Stimulated activated CD4-positive, alpha-beta T cell treated with anti-CD3 and anti-CD28 coated beads, Interleukin-1b, Interleukin-23, amount 100 ng/mL, for 1 hour (primary cell): ENCODE measurements at places on chromosomes 6 and 20.

- DNase-seq, result no peak
Measured at GRCh38 chr20:17916433-17916891, 52.1 kb downstream of the SNX5 start.

DNA sequence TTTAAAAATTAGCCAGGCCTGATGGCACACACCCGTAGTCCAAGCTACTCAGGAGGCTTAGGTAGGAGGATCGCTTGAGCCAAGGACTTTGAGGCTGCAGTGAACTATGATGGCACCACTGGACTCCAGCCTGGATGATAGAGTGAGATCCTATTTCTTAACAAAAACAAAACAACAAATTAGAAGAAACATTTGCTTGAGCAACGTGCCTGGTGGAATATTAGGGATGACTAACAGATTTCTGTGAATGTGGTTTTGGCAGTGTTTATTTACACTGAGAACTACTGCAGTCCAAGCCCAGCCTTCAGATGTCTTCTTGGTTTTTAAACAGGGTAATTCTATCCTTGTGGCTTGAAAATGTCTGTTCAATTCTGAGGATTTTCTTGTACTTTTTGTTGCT lies 9.2 kb downstream of the PPP1R3G start:
- no peak for DNase-seq

DNA sequence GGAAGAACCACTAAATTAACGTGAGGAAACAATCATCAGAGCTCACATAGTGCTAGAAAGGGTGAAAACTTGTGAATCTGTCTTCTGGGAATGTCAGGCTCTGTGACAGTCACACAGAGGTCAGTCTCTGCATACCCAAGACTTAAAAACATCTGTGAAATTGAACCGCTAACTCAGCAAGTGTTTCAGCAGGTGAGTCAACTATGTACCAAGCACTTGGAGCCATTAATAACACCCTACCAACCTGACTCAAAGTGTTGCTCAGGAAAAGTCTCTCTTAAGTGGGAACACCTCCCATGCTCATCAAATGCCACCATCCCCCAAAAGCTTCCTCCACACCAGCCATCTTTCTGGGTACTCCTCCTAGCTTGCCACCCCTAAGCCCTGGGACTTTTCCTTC lies 92.3 kb upstream of the CARMIL1 start:
- no peak for DNase-seq

DNA sequence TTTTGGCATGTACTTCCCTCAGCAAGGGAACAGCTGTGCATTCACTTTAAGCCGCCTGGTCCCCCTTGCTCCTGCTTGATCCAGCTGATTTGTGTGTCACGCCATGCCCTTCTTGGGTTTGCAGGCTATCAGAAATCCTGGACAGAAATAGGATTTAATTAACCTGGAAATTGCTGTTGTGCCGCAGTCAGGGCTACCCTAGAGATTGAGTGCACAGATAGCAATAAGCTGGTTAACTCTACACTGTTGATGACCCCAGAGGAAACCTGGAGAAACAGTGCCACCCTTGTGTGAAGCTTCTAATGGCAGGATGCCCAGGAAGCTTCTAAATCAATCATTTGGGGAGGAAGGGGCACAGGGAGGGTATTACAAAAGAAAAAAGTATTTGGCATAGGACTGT lies 199.0 kb downstream of the JARID2 start:
- DNase-seq, result no peak

DNA sequence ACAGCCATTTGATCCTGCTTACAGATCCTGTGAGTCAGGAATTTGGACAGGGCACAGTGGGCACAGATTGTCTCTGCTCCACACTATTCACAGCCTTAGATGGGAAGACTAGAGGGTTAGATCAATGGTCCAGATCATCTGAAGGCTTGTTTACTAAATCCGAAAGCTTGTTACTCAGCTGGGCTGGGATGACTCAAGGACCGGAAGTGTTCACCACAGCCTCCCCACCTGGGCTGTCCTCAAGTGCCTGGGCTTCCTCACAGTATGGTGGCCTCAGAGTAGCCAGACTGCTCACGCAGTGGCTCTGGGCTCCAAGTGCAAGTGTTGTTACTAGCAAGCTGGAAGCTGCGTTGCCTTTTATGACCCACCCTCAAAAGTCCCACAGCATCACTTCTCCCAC lies 75.4 kb upstream of the INSM1 start:
- DNase-seq, result no peak

GRCh38 chr6:133396233-133396983 lies 155.3 kb downstream of the EYA4 start:
- no peak for DNase-seq

- no peak for DNase-seq
Measured at GRCh38 chr6:156961282-156961892, 184.2 kb downstream of the ARID1B start.

DNA sequence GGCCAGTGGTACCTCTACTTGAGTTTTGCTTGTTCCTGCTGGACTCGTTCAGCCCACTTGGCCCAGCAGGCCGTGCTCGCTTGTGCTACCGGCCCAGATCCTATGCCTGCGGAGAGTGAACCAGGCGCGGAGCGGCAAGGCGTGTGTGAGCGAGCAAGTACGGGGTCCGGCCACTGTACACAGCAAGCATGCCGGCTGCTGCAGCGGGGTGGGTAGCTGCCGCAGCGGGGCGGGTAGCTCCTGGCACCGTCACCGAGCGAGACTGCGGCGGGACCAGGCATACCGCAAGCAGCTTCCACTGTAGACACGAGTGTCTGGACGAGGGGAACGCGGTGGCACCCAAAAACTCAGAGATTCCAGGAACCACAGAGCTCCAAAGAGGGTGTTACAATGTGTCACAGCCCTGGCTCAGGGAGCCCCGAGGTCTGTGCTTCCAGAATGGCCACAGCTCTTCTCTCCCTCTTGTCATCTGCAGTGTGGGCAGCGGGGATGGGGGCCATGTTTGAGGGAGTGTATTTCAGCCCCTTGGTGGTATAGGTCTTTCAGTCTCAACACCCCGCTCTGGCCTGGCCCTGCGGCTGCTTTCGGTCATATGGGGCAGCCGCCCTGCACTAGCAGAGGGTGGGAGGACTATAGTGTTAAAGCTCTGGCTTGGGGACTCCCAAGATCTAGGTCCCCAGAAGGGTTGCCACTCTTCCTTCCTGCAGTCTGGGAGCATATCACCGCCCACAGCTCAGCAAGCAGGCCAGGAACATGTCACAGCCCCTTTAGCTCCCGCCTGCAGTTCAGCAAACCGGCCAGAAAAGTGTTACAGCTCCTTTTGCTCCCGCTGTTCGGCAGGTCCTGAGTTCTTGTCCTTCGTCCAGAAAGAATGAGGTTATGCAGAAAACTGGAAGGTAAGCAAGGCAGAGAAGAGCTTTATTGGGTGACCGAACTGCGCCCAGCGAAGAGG lies 6.1 kb upstream of the RWDD1 start:
- no peak for DNase-seq

GRCh38 chr20:5513975-5514516 lies 197.3 kb upstream of the PROKR2 start:
- DNase-seq, result no peak

DNA sequence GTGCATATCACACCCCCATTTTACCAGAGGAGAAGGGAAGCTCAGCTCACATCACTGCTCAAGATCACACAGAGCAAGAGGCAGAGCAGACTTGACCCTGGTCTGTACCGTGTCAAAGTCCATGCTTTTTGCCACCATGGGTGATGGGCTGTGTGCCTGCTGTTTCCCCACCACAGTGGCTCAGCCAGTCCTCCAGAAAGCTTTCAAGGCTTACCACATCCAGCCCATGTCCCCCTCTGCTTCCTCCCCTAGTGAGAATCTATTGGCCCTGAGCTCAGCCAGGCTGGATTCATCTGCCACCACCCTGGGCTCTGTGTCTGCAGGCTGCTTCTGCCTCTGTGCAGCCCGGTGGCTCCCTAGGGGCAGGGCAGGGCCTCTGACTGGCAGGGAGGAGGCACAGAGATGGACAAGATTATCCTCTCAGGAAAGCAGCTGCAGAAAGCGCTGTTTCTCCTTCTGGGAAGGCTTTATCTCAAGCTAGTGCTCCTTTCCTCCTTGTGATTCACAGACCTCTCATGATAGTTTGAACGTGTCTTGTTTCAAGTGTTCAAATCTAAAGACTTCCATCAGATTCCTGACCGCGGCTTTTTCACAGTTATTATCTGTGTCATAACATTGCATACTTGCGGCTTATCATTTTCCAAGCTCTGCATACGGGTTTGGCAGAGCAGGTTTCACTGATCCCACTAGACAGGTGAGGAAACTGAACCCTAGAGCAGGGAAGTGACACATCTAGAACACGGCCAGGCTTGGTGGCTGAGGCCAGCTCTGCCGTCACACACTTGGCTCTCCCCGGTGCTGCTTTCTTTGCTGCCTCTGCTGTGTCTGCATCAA lies 37.4 kb downstream of the VEGFA start:
- no peak for DNase-seq

DNA sequence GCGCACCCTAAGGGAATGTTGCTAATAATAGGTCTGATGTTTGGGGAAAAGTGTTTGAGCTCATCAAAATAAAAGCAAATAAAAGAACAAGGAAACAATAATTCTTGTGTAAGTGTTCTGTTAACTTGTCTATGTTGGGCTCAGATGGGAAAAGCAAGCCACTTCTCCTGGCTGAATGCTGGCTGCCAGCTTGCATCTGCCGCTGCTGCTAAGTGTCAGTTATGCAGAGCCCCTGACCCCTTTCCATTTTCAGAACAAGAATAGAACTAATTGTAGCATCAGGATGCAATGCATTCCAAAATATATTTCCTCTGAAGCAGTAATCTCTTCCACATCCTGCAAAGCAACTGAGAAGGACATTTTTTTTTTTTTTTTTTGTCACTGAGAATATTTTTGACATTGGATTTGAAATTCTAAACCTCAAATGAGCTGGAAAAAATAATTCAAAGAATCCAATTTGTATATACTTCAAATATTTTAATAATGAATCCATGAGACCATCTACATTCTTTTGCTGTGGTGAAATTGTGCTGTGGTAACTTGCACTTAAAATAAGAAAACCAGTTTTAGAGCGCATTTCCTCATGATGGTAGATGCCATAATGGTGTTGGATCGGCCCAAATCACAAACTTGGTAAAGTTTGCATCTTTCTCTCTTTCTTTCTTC lies 43.9 kb upstream of the DEK start:
- no peak for DNase-seq
